HS-27A (cell line): ENCODE measurements at places on chromosomes 6 and 20.

GRCh38 chr6:41451515-41452163 lies 94.5 kb upstream of the FOXP4 start:
- no peak for DNase-seq

- no peak for DNase-seq
These were observed 613 bp upstream of the DLL1 start for GRCh38 chr6:170291271-170292110.

- DNase-seq, result no peak
These were observed 4.8 kb downstream of the GSTA3 start for GRCh38 chr6:52904562-52905279.

DNA sequence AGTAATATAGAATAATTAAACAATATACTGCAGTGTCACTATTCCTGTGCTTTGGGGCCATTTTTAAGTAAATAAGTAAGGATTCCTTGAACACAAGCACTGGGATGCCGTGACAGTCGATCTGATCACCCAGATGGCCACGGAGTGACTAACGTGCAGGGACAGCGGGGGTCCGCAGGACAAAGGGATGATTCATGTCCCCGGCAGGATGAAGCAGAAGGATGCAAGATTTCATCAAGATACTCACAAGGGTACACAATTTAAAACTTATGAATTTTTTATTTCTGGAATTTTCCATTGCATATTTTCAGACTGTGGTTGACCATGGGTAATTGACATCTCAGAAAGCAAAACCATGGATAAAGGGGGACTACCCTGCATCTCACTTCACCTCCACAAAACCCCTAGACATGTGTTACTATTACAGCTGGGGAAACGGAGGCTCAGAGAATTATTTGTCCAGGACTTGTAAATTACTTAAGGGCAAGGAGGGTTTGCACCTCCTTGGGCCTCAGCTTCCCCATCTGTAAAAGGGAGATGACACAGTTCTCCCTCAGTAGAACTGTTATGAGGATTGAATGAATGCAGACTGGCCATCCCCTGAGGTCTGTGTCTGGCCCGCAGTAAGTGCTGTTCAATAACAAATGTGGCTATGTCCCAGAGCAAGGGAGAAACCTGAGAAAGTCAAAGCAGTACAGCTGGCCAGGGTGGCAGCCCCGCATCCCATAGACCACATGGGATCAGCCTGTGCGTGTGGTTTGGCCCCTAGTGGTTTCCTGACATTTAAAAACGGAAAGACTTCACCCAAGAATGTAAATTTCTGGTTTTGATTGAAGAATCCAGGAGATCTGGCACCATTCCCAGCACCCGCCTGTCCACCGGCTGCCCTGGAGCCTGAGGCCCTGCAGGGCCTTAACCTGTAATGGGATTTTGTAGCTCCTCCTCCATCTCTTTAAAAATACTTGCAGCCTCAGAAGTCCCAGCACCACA lies 235.5 kb downstream of the BMP7 start:
- no peak for DNase-seq

GRCh38 chr6:158445426-158446085 lies 114.3 kb upstream of the TMEM181 start:
- no peak for DNase-seq

GRCh38 chr20:59157961-59158541 lies 5.6 kb upstream of the ZNF831 start:
- no peak for DNase-seq

- DNase-seq, result no peak
These were observed 29.5 kb downstream of the EEF1A1 start for GRCh38 chr6:73491377-73491776.

DNA sequence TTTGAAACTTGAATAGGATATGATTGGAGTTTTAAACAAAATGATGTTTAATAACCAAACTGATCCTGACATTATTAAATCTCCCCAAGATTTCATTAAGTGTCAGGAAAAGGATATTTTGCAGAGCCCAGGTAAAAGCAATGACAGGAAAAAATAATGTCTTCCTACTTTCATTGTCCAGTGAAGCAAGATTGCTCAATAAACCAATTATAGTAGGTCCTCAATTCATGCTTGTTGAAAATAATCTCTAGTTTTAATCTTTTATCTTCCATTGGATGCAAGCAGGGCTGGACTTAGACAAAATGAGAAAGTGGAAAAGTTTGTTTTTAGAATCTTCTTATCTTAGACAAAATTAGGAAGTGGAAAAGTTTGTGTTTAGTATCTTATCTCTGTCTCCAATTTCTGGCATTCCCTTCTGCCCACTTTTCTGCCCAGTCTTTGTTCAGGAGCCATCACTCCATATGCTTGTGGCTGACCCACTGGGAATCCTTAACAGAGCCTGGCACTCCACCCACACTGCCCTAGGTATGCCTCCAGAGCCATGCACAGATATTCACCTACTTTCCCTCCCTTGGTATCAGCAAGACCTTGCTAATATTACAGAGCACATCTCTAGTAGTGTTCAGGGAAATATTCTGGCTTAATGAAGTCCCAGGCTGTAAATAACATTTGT lies 57.0 kb upstream of the CARMIL1 start:
- no peak for DNase-seq

- DNase-seq, result no peak
These were observed 4.9 kb upstream of the PTGIS start for GRCh38 chr20:49572857-49573256.

GRCh38 chr20:58950603-58951002 lies 30.5 kb upstream of the NELFCD start:
- no peak for DNase-seq

GRCh38 chr6:161598896-161599295 lies 325.0 kb upstream of the AGPAT4 start:
- DNase-seq, result no peak
